ENCODE measurements at places on chromosomes 1 and 21. TPM values are rescaled to one million over a fixed set of nuclear protein-coding genes. Genes with fewer than 3 reads are reported as not detected.

DNA sequence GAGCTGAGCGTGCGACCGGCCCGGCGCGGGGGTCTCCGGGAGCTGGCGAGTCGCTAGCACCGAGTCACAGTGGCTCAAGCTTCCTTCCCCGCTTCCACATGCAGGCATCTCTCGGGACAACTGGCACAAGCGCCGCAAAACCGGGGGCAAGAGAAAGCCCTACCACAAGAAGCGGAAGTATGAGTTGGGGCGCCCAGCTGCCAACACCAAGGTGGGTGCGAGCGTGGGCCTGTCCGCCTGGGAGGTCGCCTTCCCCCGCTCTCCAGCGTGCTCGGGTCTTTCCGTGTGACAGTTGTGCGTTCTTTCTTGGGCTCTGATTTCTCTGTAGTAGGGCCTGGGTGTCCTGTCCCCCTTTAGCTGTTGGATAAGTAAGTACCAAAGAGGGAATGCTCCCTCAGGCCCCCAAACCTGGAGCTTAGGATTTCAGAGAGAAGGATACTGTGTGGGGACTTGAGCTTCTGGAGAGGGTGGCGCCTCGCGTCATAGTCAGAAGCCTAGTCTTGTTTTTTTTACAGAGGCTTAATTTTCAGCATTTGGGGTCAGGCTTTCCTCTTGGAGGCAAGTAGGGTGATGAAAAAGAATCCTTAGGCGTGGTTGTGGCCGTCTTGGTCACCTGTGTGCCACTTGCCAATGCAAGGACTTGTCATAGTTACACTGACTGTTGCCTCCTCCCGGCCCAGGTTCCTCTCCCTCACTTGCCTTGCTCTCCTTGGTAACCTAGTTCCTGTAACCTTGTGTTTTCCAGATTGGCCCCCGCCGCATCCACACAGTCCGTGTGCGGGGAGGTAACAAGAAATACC is 790 bp downstream of the RPS8 start:
- DNase-seq, result no peak

- DNase-seq, result peak; percentile 80
Measured at GRCh38 chr1:21933397-21934248, 3.5 kb downstream of the HSPG2 start.

DNA sequence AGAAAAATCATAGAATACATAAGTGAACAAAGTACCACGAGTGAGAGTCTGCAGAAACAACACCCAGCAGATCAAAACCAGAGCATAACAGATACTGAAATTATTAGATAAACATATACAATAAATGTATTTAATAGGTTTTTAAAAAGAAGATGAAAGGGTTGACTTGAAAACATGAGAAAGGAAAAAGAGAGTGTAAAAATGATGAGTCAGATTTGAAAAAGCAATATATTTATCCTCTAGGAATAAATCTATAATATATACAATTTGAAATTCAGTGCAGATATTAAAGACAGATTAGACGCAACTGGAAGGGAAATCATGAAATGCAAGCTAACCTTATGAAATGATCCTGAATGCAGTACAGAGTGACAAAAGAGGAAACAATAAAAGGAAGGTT is 170.2 kb upstream of the RUNX1 start:
- no peak for DNase-seq

GRCh38 chr1:51444534-51445192 is 74.4 kb downstream of the EPS15 start:
- no peak for DNase-seq

GRCh38 chr1:109181085-109181806 is 32.5 kb upstream of the SARS1 start:
- DNase-seq, result no peak

DNA sequence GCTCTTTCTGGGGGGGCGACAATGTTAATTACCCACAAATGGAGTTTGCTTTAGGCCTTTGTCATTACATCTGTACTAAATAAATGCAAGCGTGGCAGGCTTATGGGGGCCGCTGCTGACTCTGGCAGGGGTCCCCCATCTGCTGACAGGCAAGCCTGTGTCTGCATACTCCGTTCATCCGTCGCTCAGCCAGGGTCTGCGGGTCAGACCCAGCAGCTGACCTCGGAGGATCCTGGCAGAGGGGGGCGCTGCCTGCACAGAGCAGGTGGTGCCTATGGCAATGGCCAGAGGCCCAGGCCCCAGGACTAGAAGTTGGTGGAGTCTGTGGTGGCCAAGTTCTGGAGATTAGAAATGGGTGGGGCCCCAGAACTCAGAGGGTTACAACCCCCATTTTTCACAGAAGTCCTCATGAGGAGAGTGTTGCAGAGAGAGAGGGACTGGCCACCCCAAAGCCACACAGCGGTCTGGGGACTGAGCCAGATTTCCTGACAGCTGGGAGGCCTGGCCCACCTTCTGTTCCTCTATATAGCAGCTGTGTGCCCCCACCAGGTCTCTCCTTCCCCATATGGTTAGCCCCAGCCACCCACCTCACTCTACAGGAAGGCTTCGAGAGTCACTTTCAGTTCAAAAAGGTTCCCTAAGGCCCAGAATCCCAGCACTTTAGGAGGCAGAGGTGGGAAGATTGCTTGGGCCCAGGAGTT is 31.0 kb downstream of the TTC39A start:
- no peak for DNase-seq

DNA sequence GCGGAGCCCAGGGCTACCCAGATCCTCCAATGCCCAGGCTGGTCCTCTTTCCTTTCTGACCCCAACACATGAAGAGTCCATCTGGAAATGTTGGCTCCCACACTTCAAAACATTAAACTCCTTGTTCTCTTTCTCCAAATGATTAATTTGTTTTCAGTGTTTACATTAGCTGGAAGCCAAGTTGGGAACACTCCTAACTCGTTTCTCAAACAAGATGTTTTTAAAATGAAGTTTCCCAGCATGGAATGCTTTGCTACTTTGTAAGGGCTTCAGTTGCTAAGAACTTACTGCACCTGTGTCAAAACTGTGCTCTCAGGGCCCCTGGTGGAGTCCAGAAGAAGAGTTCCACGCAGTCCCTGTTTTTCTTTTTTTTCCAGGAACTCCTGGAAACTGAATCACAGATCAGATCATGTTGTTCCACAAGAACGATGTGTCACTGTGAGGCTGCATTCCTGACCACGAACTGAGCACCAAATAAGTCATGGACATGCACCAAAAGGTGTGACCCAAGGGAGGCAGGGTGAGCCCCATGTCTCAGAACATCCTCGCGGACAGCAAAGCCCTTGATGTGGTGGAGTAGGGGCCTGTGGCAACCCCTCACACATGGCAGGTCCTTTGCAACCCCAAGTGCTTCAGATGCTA is 257.3 kb downstream of the KCNJ6 start:
- no peak for DNase-seq

Gene PLPPR4
- total RNA-seq, result 0.11 TPM

Gene IL20
- not detected for total RNA-seq

Gene HUNK
- 0.19 TPM for total RNA-seq

Gene EPS8L3
- total RNA-seq, result not detected

Gene NTRK1
- 2.5 TPM for total RNA-seq

Gene GJB3
- total RNA-seq, result not detected

DNA sequence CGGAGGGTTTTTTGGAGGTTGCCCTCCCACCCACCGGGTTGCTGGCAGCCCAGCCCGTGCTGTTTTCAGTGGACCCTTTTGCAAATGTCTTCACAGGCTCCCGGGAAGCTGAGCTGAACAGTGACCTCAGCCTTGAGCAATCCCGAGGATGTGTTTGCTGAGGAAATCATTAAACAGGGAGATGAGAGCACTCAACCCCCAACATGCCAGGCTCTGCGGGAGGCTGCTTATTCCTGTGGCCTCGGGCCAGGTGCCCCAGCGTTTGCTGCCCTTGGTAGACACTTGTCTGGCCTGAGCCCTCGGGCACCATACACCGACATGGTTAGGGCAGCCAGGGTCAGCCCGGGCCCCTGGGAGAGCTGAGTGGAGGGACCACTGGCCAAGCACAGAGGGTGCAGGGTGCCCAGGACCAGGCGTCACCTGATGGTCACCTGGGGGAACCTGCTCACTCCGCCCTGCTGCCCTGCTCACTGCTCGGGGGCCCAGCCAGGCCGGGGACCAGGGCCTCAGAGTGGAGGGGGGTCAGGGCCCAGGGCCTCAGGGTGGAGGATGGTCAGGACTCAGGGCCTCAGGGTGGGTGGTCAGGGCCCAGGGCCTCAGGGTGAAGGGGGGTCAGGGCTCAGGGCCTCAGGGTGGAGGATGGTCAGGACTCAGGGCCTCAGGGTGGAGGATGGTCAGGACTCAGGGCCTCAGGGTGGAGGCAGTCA is 42.5 kb upstream of the POFUT2 start:
- DNase-seq, result peak; percentile 47

Gene KIRREL1
- 9.5 TPM for total RNA-seq

Gene OSCP1
- total RNA-seq, result 7.4 TPM

Gene DFFA
- total RNA-seq, result 20.8 TPM
